HuH-7.5 (cell line): ENCODE measurements at places on chromosomes 6 and 20.

DNA sequence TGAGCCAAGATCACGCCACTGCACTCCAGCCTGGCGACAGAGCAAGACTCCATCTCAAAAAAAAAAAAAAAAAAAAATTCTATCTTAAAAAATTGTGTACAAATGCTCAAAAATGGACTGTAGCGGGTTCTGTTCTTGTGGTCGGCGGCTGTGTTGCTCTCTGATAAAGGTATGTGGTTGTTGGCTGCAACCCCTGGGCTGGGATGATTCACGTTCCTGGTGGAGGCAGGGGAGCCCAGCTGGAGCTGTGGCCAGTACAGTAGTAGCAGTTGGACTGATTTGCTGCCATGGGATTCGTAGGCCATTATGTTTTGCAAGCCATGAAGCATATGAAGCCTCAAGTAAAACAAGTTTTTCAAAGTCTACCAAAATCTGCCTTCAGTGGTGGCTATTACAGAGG is 22.3 kb downstream of the MDN1 start:
- no peak for DNase-seq

GRCh38 chr20:38298768-38299288 is 5.1 kb upstream of the BPI start:
- no peak for DNase-seq

DNA sequence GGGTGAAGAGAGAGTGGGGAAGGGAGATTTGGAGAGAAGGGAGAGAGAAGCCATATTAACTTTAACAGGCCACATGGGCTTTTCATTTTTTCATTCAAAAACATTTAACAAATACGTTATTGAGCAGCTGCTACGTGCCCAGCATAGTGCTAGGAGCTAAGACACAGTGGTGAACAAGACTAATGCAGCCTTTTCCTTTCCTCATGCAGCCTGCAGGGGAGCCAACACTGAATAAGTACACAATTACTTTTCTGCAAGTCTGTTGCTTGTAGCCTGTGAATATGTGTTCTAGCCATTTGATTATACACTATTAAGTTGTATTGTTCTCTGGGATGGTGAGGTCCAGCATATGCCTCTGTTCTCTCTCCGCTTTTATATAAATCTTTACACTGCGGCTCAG is 1.9 kb upstream of the BLOC1S5 start:
- no peak for DNase-seq

GRCh38 chr20:50844430-50845100 is 49.7 kb downstream of the BCAS4 start:
- no peak for DNase-seq

DNA sequence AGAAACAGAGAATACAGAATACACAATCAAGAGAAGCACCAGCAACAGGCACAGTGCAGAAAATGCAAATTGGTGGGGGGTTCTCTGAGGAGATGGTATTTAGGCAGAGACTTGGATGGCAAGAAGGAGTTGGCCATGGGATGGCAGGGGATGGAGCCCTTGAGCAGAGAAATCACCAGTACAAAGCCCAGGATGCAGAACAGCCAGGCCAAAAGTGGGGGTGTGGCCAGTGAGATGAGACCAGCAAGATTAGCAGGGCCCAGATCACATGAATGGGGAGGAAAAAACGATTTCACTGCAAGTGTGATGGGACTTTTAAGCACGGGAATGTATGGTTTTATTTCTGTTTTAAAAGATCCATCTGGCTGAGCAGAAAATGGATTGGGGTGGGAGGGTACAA is 63.4 kb downstream of the TRAM2 start:
- DNase-seq: no peak

GRCh38 chr6:135854799-135855198 is 3.3 kb downstream of the PDE7B start:
- no peak for DNase-seq

- DNase-seq: no peak
Observed at GRCh38 chr20:17808357-17808756, 108.6 kb downstream of the BANF2 start.
